ENCODE measurements at places on chromosomes 4 and X.

DNA sequence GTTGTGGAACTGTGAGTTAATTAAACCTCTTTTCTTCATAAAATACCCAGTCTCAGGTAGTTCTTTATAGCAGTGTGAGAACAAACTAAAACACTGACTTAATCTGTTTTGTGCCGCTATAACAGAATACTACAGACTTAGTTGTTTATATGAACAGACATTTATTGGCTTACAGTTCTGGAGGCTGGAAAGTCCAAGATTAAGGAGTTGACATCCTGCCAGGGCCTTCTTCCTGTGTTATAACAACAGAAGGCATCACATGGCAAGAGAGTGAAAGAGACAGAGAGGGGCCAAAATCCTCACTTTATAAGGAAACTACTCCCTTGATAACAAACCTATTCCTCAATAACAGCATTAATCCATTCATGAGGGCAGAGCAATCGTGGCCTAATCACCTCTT is 42.5 kb upstream of the KCNIP4 start:
- DNase-seq = no peak

- no peak for DNase-seq
Observed at GRCh38 chr4:153506341-153507309, 40.5 kb downstream of the TMEM131L start.

DNA sequence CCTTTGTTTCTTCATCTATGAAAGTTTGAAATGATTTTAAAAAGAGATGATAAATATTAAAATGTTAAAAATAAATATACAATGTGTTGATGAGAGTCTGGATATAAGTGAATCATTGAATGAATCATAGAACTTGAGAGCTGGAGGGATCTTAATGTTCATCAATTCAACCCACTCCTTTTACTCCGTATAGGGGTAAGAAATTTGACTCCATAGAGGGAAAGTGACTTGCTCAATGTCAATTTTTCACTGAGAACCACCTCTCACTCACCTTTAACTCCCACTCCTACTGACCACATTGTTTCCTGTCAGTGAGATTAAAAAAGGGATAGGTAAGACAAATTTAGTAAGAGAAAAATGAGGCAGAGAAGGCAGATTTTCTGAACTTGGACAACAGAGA is 557.2 kb upstream of the GRIA3 start:
- DNase-seq = no peak

DNA sequence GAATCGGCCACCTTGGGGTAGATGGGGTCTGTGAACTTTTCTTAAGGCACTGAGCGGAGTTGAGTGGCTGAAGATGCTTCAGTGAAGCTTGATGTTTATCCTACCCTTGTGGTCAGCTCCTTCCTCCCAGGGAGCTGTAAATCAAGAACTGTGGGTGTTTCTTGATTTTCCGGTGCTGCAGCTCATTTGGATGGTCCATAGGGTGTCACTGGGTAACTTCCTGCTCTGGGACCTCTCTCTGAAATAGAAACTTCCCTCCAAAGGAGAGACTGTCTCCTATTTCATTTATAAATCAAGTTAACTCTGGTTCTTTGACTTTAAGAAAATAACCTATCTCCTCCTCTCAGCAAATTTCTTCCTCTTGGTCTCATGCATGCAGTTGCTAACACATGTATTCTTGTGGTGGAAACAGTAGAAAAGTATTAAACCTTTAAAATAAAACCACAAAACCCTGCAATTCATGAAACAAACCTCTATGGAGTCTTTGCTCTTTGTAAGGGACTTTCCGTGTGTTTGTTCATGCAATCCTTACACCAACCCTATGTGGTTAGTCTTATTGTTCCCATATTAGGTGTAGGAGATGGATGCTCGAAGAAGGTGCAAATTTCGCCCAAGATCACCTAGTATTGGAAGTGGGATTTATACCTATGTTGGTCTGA is 110.3 kb downstream of the SHROOM3 start:
- DNase-seq = no peak

GRCh38 chrX:11600578-11600977 is 65.1 kb downstream of the ARHGAP6 start:
- no peak for DNase-seq

GRCh38 chr4:157727163-157727562 is 445.7 kb downstream of the GASK1B start:
- no peak for DNase-seq

DNA sequence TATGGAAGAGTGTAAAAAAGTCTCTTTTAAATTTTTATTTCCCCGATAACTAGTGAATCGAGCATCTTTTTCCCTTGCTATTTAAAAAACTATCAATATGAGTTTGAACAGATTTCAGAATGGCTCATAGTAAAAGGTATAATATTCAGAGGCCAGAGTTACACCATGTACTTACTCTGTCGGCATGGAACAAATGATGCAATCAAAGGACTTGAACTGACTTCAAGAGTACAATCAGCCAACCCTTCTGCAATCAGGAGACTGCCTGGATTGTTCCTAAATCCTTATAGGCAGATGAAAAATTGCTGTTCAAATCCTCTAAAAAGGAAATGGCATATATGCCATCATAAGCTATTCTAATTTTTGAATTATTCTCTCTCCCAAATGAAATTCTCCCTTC is 273.3 kb downstream of the SH2D1A start:
- DNase-seq = no peak
